A549 treated with dexamethasone at 1 μM for 4 hours (cell line): ENCODE measurements at places on chromosomes 6 and 20. TPM values are rescaled to one million over a fixed set of nuclear protein-coding genes. Genes with fewer than 3 reads are reported as not detected.

Gene DEFB110
- not detected in 5 replicates for total RNA-seq

Gene BPI
- not detected in 5 replicates for total RNA-seq

Gene ARFGEF3
- 0.40 to 0.66 TPM (median 0.54 TPM) in 5 replicates for total RNA-seq

Gene CST5
- not detected in 5 replicates for total RNA-seq

Gene RAMACL
- 0.07 to 0.18 TPM (median 0.11 TPM) in 5 replicates for total RNA-seq

Gene FOXO3
- total RNA-seq: 16.0 to 23.3 TPM (median 20.4 TPM) in 5 replicates

Gene SSTR4
- 0.43 to 1.1 TPM (median 0.64 TPM) in 5 replicates for total RNA-seq

Gene CRIP3
- total RNA-seq: 0.11 to 0.71 TPM (median 0.28 TPM) in 5 replicates

Gene CTAGE9
- not detected in 5 replicates for total RNA-seq

Gene SCRT2
- total RNA-seq: 0.04 TPM in 1 of 5 replicates, not detected in the others

Gene PREX1
- 9.9 to 16.9 TPM (median 15.7 TPM) in 5 replicates for total RNA-seq

Gene SMIM28
- not detected in 5 replicates for total RNA-seq

Gene SOX4
- 8.5 to 11.9 TPM (median 10.9 TPM) in 5 replicates for total RNA-seq

Gene COL11A2
- total RNA-seq: 0.51 to 0.91 TPM (median 0.81 TPM) in 5 replicates

Gene RBM24
- total RNA-seq: 5.2 to 9.3 TPM (median 6.5 TPM) in 5 replicates

Gene TREM2
- 0.08 TPM in 1 of 5 replicates, not detected in the others for total RNA-seq

Gene HLA-DOB
- total RNA-seq: 0.08 to 0.21 TPM (median 0.09 TPM) in 3 of 5 replicates, not detected in the others

Gene CCDC170
- total RNA-seq: 0.02 to 0.11 TPM (median 0.07 TPM) in 5 replicates

Gene CNR1
- total RNA-seq: 1.2 to 2.0 TPM (median 1.7 TPM) in 5 replicates

Gene MACROD2
- total RNA-seq: 0.26 to 0.64 TPM (median 0.51 TPM) in 5 replicates

Gene LPIN3
- 8.1 to 19.2 TPM (median 13.6 TPM) in 5 replicates for total RNA-seq

Gene PABPC1L
- 7.9 to 18.0 TPM (median 13.1 TPM) in 5 replicates for total RNA-seq

Gene TNXB
- 0.33 to 0.85 TPM (median 0.53 TPM) in 5 replicates for total RNA-seq

Gene GJA10
- total RNA-seq: not detected in 5 replicates

Gene TXNDC5
- total RNA-seq: 119 to 143 TPM (median 139 TPM) in 5 replicates

Gene GATA5
- 0.45 to 0.86 TPM (median 0.75 TPM) in 5 replicates for total RNA-seq

Gene PACRG
- 0.32 TPM in 1 of 5 replicates, not detected in the others for total RNA-seq

Gene ANGPT4
- 0.02 to 0.04 TPM (median 0.03 TPM) in 4 of 5 replicates, not detected in the other for total RNA-seq

Gene HEY2
- total RNA-seq: 0.04 to 0.05 TPM in 2 of 5 replicates, not detected in the others

Gene TFAP2D
- total RNA-seq: not detected in 5 replicates

Gene GGTLC1
- total RNA-seq: not detected in 5 replicates

Gene RAD21L1
- not detected in 5 replicates for total RNA-seq

Gene IRF4
- 0.23 to 0.64 TPM (median 0.35 TPM) in 5 replicates for total RNA-seq

Gene RUNX2
- total RNA-seq: 1.4 to 1.9 TPM (median 1.6 TPM) in 5 replicates

Gene CALHM4
- total RNA-seq: not detected in 5 replicates

Gene ARMC2
- 1.8 to 2.6 TPM (median 2.0 TPM) in 5 replicates for total RNA-seq

Gene TINAG
- 0.14 TPM in 1 of 5 replicates, not detected in the others for total RNA-seq

Gene HNF4A
- total RNA-seq: 15.0 to 26.0 TPM (median 23.4 TPM) in 5 replicates

Gene DSP
- 36.3 to 56.9 TPM (median 48.8 TPM) in 5 replicates for total RNA-seq

Gene BICRAL
- 2.5 to 3.7 TPM (median 3.2 TPM) in 5 replicates for total RNA-seq

Gene ZNF391
- 0.24 to 0.64 TPM (median 0.27 TPM) in 5 replicates for total RNA-seq

Gene MCHR2
- not detected in 5 replicates for total RNA-seq

Gene HAO1
- not detected in 5 replicates for total RNA-seq

Gene CARMIL1
- total RNA-seq: 8.5 to 10.3 TPM (median 8.9 TPM) in 5 replicates

Gene MEI4
- not detected in 5 replicates for total RNA-seq

Gene RAET1L
- total RNA-seq: 0.15 to 0.51 TPM (median 0.41 TPM) in 5 replicates

Gene PTGIS
- total RNA-seq: 0.02 to 0.07 TPM (median 0.06 TPM) in 3 of 5 replicates, not detected in the others

Gene CYP21A2
- 0.09 TPM in 1 of 5 replicates, not detected in the others for total RNA-seq

Gene TCF21
- total RNA-seq: 0.02 to 0.06 TPM (median 0.04 TPM) in 4 of 5 replicates, not detected in the other

Gene MAVS
- 16.8 to 29.1 TPM (median 27.2 TPM) in 5 replicates for total RNA-seq

Gene ISM1
- 0.16 to 0.24 TPM (median 0.18 TPM) in 5 replicates for total RNA-seq

Gene PCSK2
- not detected in 5 replicates for total RNA-seq

Gene TRAPPC3L
- not detected in 5 replicates for total RNA-seq

Gene SESN1
- total RNA-seq: 9.0 to 11.3 TPM (median 10.0 TPM) in 5 replicates

Gene PI3
- 1.9 to 4.3 TPM (median 2.3 TPM) in 5 replicates for total RNA-seq

Gene PAK1IP1
- total RNA-seq: 19.3 to 20.4 TPM (median 19.9 TPM) in 5 replicates

Gene RIPOR2
- 0.47 to 0.80 TPM (median 0.64 TPM) in 5 replicates for total RNA-seq

Gene PCK1
- total RNA-seq: 0.05 to 0.16 TPM (median 0.13 TPM) in 5 replicates
